ENCODE measurements at places on chromosomes 3 and 15.
A peak's percentile ranks its signal among the peaks of the same experiment; 100 is the strongest.

- DNase-seq: no peak
Observed at GRCh38 chr15:70420948-70421482, 323.3 kb upstream of the TLE3 start.

GRCh38 chr3:135020181-135020580 lies 225.1 kb downstream of the EPHB1 start:
- no peak for DNase-seq

DNA sequence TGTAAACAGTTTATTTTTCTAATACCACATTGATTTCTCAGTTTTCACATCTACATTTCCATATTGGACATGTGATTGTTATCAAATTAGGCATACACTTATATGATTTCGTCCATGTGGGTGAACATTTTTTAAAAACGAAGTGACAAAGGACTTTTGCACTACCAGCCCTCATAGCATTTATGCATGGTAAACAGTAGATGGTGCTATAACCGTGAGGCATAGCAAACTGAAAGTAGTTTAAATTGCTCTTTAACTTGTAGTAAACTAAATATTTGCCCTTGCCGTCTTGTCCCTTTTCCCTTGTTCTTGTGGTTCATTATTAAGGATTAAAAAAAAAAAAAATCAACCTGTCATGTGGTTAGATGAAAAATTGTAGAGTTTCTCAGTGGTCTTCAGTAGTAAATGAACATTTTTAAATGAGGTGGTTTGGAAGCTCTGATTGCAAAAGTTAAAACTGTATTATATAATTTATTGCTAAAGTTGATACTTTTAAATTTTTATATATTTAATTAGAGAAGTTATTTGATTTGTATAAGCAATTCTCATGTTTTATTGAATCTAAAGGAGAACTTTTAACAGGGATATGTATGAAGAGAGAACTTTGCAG lies 24.0 kb downstream of the STX19 start:
- no peak for DNase-seq

DNA sequence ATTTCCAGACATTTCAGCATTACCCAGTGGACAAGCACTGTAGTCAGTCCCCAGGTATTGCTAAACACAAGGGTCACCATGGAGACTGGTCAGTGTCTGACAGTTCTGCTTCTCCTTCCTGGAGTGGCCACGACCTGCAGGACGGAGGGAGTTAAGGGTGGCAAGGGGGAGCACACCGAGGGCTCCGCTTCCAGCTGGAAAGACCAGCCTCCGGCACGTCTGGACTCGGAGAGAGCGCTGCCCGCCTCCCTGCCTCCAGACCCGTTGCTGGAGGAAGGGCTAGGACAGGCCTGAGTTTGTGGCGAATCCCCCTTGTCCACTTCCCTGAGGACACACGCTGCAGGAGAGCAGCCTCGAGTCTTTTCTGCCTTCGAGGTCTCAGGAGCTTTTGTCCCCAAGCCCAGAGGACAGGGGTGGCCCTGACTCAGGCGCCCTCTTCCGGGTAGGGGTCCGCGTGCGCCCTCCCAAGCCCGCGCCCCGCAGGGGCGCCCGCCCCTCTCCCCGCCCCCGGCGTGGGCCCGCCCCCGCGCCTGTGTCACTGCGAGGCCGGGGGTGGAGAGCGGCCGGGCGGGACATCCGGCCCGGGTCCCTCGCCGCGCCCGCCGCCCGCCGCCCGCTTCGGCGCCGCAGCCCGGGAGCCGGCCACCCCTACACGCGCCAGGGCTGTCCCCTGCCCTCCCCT lies at the start of gene CHST14:
CHST14 (plus strand) TSS at position 562 of the 682 bp plus-strand sequence. CDS start 230 bp downstream, outside the sequence.
- peak; percentile 36 for DNase-seq

DNA sequence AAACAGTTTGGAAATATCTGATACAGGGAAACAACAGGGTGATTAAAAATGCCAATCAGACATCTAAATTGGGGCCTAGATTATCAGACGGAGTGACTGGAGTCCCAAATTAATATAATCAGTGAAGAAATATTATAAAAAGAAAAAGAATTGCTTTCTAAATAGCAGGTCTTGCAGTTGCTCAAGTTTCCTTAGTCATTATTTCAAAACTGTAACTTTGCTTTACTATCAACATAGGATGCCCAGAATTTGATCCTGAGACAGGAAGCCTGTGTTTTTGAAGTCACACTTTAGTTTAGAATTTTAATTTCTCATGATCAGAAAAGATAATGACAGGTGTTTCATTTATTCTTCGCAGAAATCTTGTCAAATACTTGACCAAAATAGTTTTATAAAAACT lies 105.9 kb downstream of the IL1RAP start:
- no peak for DNase-seq

GRCh38 chr15:73789521-73790240 lies 36.5 kb upstream of the INSYN1 start:
- no peak for DNase-seq
